ENCODE measurements at places on chromosomes 16 and 17.

- DNase-seq: no peak
Observed at GRCh38 chr17:15213381-15214087, 51.6 kb downstream of the PMP22 start.

DNA sequence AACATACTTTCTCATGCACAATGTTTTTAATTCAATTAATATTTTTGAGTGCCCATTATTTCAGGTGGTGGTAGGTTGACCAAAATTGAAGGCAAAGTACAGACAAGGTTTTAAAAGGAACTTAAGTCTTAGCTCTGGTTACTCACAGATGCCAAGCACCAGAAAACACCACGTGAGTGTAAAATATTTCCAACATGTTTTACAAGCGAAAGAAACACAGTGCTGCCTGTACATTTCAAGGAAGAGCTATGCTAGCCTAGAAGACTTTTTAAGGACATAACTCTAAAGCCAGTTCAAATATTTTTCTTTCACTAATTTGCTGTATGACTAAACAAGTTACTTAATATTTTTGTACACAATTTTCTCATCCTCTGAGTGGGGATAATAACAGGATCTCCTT, 736.4 kb upstream of the GOT2 start:
- no peak for DNase-seq

DNA sequence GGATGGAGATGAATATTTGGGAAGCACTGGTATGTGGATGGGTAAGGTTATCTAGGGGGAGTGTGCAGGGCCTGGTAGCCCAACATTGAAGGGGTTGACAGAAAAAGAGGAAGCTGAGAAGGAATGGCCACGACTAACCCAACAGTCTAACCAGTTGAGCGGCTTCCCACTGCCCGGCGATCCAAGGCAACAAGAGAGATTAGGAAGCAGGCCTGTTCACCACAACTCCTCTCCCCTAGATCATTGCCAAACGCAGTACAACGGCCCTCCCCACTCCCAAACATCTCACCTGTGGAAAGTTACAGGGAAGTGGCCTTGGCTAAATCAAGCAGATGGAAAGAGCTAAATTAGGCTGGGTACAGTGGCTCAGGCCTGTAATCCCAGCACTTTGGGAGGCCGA, 11.2 kb upstream of the RANGRF start:
- no peak for DNase-seq

GRCh38 chr16:68665501-68665900, 20.4 kb downstream of the CDH3 start:
- DNase-seq: no peak

DNA sequence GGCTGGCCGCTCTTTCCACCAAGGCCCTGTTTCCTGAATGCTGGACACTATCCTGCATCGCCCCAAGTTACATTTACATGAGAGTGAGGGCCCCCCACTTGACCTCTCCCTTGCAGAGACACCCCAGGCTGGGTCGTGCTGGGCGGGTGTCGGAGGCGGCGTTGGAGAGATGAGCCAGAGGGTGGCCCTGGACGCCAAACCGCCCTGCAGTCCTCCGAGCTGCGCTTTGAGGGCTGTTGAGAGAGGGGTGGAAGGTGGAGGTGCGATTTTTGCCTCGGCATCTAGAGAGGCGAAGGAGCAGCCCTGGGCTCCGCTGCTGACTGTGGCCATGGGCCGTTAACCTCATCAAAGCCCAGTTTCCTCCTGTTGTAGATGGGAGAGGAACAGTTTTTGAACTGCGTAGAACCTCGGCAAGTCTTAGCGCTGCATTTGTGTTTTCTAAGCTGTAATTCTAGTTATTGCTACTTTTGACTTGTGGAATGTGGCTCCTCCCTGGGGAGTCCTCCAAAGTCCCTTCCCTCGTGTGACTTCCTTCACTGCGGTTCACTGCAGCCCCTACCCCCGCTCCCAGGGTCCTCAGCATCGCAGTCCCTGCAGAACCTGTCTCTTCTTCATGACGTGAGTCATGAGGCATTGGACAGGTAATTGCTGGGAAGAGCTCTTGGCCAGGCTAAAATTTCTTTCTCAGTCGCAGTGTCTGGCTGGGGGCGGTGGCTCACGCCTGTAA, 986 bp upstream of the ELOB start:
- no peak for DNase-seq

GRCh38 chr17:80195671-80196529, 24.2 kb downstream of the SGSH start:
- no peak for DNase-seq

DNA sequence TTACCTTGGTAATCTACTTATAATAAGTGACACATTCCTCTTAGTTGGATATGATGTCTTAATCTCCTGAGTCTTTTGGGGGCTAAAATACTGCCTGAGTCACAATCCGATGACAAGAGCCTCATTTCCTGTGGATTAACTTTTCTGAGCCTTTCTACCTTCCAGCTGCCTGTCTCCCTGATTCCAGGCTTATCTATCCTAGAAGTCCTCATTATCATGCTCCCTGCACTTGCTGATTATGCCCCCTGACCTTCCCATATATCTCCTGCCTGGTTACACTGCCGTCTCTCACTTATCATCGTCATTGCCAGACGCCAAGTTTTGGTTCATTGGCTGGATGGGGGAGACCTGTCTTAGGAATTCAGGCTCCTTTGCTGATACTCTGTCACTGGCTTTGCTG, 727.4 kb upstream of the CA10 start:
- DNase-seq: no peak

GRCh38 chr17:32723310-32723955, 153.5 kb downstream of the MYO1D start:
- DNase-seq: no peak

- DNase-seq: no peak
Observed at GRCh38 chr16:28591355-28591754, 5.5 kb downstream of the SULT1A2 start.

DNA sequence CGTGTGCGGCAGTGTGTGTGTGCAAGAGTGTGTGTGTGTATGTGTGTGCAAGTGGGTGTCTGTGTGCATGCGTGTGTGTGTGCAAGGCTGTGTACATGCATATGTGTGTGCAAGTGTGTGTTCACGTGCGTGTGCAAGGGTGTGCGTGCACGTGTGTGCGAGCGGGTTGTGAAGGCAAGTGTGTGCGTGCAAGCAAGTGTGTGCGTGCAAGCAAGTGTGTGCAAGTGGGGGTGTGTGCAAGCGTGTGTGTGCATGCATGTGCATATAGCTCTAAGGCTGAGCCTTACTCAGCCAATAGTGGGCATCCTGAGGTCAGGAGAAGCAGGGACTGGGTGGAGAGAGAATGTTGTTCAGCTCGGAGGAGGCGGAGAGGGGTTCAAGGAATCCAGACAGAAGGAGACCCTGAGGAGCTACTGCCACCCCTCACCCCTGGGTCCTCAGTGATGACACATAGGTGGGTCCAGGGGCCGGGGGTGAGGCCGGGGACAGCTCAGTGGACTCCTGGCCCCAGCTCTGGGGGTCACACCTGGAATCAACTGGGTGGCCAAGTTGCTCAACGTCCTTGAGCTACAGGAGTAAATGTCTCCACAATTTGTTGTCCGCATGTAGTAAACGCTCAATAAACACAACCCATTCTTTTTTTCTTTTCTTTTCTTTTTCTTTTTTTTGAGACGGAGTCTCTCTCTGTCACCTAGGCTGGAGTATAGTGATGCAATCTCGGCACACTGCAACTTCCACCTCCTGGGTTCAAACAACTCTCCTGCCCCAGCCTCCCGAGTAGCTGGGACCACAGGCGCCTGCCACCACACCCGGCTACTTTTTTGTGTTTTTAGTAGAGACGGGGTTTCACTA, 1.8 kb downstream of the PRR29 start:
- no peak for DNase-seq

GRCh38 chr17:34313164-34313563, 6.1 kb upstream of the CCL8 start:
- no peak for DNase-seq

DNA sequence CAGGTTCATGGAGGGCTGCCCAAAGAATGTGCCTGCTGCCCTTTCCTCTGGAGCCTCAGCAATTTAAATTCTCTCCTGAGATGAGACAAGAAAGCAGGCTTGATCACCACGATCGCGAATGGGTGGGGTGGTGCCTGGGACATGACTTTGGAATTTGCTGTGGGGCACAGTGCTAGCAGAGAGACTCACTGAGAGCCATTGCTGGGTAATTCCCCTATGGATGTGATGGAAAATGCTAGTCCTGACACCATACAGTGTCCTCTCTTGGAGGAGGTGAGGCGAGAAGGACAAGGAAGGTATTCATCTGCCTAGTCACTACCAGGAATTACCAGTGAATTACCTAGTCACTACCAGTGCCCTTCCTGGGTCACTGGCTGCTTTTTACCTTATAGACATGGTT, 15.5 kb downstream of the FAM20A start:
- DNase-seq: no peak

DNA sequence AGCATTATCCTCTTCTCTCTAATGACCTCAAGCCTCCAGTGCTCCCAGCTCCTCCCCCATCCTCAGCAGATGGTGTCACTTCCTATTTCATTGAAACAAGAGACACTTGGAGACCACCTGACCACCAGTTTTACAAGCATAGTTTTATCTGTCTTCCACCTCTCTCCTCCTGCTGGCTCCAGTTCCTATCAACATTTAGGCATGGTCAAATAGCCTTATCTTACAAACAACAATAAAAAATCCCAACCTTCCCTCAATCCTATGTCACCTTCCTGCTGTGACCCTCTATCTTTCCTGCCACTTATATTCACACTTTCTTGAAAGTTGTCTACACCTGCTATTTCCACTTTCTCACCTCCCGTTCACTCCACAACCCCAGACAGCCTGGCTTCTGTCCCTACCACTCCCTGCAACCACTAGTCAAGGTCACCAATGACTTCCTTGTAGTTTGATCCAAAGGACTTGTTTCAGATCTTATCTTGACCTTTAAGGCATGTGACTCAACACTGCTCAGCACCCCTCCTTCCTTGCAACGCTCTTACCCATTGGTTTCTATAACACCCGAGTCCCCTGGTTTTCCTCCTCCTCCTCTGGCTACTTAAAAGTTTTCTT, 4.3 kb upstream of the NTN1 start:
- DNase-seq: no peak

GRCh38 chr16:87575027-87575804, 27.1 kb upstream of the JPH3 start:
- no peak for DNase-seq

- no peak for DNase-seq
Observed at GRCh38 chr17:48676963-48677558, 45.3 kb downstream of the PRAC1 start.

- no peak for DNase-seq
Observed at GRCh38 chr16:11354407-11354732, 9.1 kb downstream of the RMI2 start.

DNA sequence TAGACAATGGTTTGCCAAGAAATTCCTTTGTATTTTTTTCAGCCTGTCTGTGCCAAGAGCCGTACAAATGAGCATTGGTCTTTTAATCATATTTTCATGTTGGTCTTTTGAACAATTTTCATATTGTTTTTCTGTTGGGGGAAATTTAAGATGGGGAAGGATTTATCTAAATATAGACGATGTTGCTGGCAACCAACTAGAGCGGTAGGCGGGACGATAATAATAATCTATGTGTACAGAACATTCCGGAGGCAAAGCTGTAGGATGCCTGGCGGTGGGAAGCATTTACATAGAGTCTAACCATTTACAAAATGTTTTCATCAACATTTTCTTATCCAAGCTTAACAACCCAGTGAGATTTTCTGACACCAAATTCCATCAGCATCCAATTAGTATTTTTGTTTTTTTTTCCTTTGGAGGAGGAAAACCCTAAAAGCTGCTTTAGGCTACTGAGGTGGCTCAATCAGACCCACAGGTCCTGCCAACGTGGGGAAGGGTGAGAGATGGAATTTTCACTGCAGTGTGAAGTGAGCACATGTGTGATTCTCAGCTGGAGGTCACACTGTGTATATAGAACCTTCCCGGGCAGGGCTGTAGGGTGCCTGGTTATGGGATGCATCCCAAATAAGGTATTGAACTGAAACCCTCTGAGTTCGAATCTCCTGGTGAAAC, 11.7 kb upstream of the SEC14L1 start:
- DNase-seq: no peak

DNA sequence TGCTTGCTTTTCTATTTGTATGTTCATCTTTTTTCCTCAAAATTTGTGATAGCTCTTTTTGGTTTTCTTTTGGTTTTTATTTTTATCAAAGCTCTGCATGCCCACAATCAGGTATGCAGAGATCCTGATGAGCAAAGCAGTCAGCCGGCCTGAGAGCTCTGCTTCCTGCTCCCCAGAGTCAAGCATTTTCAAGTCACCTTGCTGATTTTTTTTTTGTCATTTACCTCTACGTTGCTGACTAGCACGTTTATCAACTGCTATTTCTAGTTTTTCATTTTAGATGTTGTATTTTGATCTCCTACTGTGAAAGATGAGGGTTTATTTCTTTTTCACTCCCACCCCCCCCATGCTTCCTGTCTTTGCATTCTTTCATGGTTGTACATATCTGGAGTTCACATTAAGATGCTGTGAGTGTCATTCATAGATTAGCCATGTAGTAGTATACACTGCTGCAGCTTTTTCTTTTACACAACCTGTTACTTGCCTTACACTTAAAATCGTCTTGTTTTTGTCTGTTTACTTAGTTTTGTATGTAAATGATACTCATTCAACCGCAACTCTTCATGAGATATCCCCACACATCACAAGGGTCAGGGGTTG, 196.2 kb downstream of the LGALS9B start:
- DNase-seq: no peak

DNA sequence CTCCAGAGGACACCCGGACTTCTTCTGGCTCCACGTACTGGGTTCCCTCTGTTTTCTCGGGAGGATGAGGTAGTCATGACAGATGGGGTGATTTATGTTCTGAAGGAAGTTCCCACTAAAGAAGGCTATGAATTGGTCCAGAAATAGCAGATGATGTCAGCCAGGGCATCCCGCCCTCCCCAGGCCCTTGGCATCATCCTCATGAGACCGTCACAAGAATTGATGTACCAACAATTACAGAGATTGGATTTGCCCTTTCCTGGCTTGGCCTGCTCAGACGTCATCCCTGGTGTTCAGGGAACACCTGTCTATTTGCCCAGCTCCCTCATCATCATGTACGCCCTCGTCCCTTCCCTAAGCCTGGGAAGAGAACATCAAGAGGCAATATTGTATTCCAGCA, 102.8 kb upstream of the CCL1 start:
- DNase-seq: no peak

DNA sequence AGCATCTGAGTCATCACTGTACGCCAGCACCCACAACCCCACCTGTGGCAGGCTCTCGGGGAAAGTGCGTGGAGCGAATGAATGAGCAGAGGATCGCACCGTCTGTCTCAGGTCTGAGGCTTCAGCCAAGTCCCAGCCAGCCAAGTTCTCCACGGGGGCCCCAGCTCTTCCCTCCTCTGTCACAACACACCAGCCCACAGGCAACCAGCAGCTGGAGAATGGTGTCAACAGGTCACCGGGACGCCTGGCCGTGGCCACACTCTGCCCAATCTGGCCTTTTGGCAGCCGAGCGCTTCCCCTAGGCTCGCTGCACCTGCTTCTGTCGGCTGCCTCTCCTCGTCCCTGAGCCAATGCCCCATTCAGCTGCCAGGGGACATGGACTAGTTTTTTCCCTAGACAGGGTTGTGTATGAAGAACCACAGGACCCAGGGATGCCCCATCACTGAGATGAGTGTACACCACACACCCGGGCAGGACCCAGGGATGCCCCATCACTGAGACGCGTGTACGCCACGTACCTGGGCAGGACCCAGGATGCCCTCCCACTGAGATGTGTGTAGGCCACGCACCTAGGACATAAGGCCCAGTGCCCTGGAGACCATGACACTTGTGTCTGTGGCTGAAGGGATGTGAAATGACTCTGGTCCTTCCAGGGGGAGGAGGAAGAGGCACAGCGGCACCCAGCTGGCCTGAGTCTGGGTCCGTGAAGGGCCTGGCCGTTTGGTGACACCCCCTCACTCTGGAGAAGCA, 52.8 kb downstream of the ABR start:
- no peak for DNase-seq

GRCh38 chr17:39756380-39757079, 18.8 kb downstream of the GRB7 start:
- DNase-seq: no peak

Data from NCI-H1694 (cell line).